ENCODE measurements at places on chromosomes 2 and 18.

DNA sequence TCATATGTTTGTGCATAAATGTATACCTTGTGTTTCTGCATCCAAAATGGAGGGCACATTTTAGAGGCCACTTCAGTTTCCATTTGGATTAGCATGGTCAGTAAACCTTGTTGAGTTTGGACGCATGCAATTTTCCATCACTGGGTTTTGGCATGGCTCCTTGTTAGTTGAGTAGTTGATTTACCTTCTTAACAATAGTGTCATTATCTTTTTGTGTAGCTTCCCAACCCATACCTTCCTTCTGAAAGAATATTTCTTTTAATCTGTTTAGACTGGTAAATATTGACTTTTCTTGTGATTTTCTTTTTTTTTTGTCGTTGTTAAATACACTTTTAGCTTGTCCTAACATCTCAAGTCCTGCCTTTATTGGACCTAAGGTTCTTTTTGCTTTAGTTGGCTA is 15.5 kb downstream of the RPIA start:
- no peak for DNase-seq

DNA sequence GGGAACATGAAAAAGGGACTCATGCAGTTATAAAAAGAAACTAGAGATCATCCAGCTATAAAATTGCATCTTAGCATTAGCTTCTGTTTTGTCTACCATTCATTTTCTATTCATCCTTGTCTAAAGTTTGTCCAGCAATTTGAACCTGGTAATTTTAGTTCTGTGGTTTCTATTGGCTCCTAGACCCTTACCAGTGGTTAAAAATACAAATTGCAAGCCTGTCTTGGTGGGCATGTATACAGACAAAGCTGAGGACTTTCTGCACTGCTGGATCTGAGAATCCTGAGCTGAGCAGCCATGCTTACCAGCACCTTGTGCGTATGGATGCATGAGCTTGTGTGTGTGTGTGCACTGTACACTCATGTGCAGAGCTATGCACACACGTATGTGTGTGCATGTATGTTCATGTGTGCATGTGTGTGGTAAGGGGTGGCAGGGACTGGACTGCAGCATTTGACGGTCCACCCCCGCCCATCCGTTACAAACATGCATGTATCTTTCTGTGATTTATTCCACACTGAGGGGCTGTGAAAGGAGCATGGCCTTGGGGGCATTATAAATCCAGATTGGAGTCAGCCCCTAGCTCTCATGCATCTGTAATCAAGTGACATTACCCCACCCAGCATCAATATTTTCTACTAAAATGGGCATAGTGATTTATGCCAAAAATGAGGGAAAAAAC is 144.7 kb downstream of the FAM210A start:
- DNase-seq, result no peak

DNA sequence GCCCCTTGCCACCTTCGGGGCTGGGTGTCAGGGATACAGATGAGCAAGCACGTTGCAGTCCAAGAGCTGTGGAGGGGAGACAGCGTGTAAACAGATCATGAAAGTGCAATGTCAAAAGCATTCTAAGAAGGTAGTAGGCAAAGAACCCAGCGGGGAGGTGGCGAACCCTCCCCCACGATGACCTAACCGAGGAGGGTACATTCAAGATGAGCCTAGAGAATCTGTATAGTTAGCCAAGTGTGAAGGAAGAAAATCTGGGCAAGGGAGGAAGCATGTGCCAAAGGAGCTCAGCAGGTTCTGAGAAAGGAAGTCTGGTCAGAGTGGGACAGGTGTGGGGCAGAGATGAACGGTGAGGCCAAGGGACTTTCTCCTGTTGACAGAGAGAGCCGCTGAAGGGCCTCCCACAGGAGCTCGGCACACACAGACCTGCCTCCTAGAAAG is 106.9 kb downstream of the SP3 start:
- DNase-seq, result no peak

DNA sequence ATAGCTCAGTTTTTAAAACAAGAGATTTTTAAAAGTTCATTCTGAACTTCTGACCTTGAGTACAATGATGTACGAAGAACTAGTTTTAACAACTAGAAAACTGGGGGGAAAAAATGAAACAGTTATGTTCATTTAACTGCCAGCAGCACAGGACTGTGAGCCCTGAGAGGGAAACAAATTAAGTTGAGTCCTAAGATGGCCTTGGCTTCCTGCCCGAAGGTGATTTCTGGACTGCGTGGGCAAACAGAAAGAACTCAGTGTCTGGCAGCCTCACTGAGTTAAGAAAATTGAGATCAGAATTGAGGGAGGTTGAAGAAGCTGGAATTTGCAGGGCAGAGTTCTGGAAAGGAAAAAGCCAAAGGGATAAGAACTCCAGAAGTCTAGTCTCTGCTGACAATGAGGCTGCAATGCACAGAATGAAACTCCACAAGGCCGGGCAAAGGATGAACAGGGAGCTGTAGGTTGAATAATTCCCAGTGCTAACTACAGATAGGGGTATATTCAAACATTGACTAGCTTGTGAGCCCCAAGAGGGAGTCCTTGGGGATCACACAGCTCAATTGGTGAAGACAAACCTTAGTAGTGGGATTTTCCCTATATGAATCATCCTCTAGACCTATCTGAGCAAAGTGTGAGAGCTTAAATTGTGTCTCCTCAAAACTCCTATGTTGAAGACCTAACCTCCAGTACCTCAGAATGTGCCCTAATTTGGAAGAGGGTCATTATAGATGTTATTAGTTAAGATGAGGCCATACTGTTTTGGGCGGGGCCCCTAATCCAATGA is 13.1 kb upstream of the CRACDL start:
- no peak for DNase-seq

DNA sequence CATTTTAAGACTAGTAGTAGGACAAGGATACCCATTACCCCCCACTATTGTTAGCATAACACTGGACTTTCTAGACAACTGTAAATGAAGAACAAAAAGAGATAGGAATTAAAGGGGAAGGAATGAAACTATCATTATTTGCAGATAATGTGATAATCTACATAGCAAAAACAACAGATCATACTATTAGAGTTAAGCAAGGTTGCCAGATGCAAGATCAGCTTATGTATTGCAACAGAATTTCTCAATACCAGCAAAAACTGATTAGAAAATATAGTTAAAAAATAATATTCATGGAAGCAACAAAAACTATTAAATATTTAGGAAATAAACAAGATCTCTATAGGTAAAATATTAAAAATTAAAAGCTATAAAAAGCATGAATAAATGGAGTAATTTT is 194.4 kb upstream of the SPRED2 start:
- DNase-seq, result no peak

DNA sequence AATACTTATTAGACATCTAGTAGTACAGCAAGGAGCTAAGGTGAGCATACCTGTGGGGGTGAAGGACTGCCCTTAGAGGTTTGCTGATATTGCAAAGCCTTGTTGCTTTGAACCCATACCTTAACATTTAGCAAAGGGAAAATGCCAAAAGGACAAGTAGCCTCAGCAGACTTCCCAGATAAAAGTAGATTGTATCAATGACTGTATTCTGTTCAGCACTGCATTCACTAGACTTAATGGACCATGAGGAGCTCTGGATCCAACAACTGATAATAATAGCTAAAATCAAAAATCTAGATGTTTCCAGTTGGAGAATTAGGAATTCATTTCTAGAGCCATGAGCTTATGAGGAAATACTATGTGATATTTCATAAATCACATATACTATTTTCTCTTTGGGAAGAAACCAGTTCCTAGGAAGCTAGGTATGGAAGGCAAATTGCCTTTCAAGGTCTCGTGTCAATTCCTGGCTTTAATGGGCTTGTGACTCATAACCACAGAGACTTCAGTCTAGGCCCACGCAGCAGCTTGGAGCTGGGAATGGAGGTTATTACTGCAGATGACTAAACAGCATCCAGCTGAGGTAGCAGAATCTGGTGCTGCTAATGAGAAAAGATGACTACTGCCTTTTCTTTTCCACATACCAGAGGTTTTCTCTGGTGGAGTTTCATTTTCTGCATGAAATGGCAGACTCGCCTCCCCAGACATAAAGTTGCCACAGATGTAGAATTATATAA is 191.2 kb upstream of the NABP1 start:
- DNase-seq, result peak; percentile 39

DNA sequence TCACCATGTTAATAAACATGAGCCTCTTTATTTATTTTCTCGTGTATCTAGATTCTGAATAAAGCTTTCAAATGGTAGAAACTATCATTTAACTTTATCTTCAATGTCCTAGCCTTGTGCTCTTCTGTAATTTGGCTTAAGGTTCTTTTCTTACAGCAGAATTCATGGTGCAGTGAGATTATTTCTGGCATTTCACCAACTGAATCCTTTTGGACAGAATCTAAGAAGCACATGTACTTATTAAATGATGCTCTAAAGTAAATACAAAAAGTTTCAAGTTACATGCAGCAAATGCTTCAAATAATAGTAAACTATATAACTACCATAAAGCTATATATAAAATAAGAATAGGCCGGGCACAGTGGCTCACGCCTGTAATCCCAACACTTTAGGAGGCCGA is 65.9 kb downstream of the AP1S3 start:
- DNase-seq, result no peak

All from Panc1 (cell line).